SW 1271 (cell line): ENCODE measurements at places on chromosomes 1 and 21.

DNA sequence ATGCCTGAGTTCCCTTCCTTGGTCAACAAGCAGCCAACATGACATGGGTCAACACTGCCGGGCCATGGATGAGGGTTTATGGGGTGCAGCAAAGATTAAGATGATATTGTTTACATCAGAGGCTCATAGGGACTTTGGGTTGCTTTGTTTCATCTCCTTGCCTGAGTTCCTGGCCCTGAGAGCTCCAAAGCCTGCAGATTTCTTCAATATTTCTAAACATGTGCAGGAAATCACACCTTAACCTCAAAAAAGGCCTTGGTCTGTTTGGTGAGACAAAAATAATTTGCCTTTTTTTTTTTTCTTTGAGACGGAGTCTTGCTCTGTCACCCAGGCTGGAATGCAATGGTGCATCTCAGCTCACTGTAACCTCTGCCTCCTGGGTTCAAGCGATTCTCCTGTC is 876 bp downstream of the SLAMF8 start:
- DNase-seq: no peak

GRCh38 chr1:157403203-157403602 is 149.1 kb downstream of the FCRL5 start:
- no peak for DNase-seq

GRCh38 chr1:207917080-207917479 is 6.2 kb upstream of the CD34 start:
- DNase-seq: no peak

DNA sequence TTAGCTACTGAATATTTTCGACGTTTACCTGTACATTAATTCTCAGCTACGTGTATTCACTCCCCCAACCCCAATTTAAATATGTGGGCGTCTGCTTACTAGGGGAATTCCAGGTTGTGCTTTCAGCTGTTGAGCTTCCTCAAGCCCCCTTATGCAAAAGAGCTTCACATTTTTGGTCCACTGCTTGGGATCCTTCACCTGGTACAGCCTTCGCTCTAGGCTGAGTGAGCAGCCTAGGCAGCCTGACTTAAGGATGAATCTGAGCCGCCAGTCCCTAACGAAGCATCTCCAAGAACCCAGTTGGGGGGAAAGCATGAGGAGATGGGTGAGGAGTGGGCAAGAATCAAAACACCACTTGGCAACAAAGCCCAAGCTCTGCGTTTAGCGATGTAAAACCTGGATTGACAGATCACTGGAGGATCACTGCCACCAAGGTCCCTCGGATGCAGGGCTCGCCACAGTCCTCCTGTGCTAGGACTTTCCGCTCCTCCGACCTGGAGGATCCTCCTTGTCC is 674 bp downstream of the BCL10 start:
- DNase-seq: no peak

GRCh38 chr1:178541829-178542553 is 29.1 kb downstream of the TEX35 start:
- DNase-seq: no peak

GRCh38 chr1:36594023-36594422 is 111.3 kb upstream of the CSF3R start:
- DNase-seq: no peak

- no peak for DNase-seq
These were observed 101.0 kb upstream of the GUCA2B start for GRCh38 chr1:42052072-42052699.

- no peak for DNase-seq
These were observed 146.9 kb downstream of the MIS18A start for GRCh38 chr21:32131960-32132359.

DNA sequence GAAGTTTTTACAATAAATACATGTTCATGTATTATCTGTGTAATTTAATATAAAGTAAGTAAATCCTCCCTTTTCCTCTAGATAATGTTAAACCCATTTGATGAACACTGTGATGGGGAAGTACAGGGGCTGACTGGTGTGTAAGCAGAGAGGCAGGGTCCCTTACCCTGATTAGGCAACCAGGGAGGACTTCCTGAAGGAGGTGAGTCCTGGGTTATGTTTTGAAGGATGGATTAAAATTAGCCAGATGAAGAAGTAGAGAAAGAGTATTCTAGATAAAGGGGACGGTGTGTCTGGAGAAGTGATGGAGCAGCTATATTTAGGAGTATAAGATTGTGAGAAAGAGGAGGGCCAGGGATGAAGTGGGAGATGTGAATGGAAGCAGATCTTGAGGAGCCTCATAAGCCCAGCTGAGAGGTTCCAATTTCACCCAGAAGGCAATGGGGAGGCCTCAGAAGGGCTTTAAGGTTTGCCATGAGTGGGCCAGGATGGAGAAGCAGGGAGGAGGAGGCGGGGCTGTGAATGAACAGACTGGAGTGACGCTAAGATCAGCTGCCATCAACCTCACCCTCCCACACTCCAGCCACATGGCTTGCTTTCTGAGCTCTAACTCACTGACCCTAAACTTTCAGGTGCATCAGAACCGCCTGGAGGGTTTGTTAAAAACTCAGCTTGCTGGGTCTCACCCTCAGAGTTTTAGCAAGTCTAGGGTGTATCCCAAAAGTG is 30.9 kb upstream of the ID3 start:
- no peak for DNase-seq

DNA sequence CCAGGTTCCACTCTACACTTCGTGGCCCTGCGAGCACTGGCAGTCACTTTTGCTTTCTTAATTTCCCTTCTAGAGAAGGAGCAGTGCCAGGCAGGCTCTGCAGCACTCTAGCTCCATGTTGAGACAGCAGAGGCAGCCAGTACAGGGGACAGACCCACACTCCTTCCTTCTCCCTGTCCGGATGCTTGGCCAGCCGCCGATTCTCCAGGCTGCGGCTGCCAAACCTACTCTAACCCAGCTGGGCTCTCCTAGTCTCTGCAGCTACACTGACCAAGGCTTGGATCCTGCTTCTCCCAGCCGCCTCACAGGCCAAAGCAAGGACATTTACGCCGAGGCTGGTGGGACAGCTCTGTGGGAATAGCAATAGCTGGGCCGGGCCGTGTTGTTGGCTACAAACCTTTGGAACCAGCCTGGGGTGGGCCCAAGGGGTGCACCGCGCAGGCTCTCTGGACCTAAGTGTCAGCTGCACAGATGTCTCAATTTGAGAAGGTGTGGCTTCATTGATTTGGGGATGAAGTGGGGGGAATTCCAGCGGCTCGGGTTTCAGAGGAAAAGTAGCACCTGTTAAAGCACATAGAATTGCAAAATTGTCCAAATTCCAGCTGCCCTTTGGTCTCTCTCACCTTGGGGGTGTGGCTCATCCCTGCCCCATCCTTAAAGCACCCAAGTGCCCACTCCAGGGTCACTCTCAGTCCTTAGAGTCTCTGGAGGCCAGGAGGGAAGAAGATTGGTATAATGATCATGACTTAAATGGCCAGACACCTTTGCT is 3.2 kb downstream of the BARHL2 start:
- no peak for DNase-seq

GRCh38 chr1:1421907-1422464 is 910 bp upstream of the ANKRD65 start:
- no peak for DNase-seq

GRCh38 chr1:154263465-154264332 is 8.7 kb upstream of the HAX1 start:
- no peak for DNase-seq

DNA sequence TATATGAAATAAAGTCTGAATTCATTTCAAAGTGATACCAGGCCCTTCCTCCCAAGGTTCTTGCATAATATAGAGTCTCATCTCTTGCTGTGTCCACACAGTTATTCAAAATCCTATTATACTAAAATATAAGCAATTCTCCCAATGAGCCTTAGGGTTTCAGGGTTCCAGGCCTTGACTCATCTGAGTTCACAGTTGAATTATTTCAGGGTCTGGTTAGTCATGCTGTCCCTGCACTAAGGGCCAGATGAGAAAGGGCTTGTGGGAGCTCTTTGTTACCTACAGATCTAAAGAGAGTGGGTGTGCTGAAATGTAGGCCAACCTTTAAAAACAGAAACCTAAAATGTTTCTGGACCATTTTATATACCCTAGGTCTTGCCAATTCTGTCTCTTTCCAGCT is 337.5 kb upstream of the LRRC7 start:
- no peak for DNase-seq

DNA sequence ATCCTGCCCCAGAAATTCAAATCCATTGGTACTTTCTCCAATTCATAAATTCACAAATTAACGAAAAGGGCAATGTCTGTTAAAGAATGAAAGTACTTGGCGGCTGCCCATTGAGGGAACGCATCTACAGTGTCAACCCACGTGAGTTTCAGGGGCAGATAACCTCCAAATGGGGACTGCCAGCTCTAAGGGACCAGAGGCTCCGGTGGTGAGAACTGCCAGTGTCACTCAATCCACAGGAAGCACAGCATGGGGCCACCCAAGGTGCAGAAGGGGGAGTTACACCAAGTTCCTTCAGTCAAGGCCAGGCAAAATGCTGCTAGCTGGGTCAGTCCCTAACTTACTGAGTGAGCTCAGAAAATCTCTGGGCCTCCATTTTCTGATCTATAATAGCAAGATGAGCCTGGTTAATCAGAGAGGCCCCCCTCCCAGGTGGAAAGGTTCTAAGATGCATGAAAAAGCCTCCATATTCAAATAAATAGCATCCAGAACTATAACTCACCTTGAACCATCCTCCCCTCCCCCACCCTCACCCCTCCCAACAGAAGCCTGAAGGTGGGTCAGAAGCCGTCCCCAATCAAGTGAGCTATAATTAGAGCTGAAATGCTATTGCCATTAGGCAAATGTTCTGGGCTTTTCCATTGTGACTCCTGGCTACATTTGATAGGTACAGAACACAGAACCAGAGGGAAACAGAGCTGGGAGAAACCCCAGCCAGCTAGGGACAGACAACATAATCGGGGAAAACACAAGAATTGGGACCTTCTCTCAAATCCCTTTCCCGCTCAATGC is 41.7 kb downstream of the LRP8 start:
- DNase-seq: no peak

- DNase-seq: no peak
These were observed 61.9 kb upstream of the TARDBP start for GRCh38 chr1:10950316-10951172.

- no peak for DNase-seq
These were observed 2.4 kb upstream of the CD247 start for GRCh38 chr1:167520711-167521206.

- DNase-seq: no peak
These were observed 22.7 kb downstream of the AHCYL1 start for GRCh38 chr1:110007046-110007830.

- DNase-seq: no peak
These were observed 18.6 kb upstream of the LDLRAP1 start for GRCh38 chr1:25524568-25525360.

DNA sequence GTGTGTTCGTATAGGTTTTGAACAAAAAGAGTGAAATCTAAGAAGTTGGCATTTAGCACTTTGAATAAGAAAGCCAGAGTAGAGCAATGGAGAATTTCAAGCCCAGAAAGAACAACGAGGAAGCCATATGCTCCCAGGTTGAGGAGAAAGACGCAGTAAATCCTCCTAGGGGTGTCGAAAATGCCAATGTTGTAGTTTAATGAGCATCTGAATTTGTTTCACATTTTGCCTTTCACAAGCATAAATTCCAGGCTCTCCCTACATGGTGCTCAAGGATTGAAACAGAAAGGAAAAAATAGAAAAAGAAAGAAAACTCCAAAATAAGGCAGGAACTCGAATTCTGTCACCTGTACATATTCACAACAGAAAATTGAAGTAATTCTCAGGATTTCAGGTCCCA is 264.7 kb upstream of the SGIP1 start:
- DNase-seq: no peak
